ENCODE measurements at places on chromosomes 1 and 21.
A peak's percentile ranks its signal among the peaks of the same experiment; 100 is the strongest.

GRCh38 chr1:171890131-171890530 lies 48.8 kb downstream of the DNM3 start:
- no peak for DNase-seq

DNA sequence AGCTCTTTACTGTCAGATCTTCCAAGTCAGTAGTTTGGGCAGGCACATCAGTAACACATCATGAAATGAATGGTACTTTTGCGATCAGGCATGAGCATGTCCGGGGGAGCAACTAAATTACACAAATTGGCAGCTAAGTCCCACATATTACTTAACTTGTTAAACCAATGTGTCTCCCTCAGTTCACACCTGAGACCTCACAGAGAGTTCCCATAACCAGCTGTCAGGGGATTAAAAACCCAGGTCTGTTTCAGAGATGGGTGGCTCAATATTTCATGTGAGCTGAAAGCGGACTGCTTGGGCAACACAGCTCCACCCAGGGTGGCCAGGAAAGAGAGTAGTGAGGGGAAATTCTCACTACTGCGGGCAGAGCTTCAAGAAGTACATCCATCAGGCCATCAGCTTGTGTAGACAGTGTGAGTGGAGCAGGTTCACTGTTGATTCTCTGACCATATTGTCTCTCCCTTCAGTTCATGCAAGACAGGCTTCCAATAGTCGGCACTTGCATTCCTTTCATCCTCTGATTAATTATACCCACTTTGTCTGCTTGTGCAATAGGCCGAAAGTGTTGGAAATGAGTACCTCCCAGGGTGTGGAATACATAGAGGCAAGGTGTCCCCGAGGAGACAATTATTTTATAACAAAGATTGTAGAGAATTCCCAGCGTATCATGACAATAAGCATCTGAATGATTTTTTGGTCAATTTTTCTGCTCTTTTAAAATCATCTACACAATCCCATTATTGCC lies 139.9 kb downstream of the PTGER3 start:
- no peak for DNase-seq

DNA sequence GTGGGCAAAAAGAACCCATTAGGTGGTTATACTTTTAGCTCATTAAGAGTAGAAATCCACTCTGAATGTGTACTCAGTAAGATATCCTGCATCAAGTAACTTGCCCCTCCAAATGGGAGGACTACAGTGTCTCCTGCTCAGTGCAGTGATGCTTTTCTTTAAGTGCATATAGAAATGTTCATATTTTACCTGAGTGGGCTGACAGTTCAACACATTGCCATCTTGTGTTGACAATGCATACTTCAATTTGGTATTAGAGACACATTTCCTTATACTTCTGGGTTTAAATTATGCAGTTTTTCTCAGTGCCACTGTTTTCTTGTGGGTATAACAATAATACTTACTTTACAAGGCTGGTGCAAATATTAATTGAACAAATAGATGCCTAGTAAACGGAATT lies 318.6 kb upstream of the TMPRSS15 start:
- no peak for DNase-seq

DNA sequence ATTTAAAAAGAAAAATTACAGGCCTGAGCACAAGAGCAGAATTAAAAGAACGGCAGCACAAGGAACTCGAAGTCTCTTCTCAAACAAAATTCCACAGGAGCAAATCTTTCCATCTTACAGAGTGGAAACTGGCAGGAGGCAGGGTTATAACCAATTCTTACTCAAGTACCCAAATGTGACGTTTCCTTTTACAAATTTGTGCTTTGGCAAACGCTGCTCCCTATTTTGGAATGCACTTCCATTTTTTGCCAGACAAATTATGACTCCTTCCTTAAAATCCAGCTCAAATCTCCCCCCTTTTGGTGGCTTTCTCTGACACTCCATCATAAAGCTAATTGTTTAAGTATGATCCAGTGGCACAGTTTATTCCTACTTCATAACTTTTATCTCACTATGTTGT lies 7.8 kb downstream of the ERI3 start:
- peak; percentile 37 for DNase-seq

DNA sequence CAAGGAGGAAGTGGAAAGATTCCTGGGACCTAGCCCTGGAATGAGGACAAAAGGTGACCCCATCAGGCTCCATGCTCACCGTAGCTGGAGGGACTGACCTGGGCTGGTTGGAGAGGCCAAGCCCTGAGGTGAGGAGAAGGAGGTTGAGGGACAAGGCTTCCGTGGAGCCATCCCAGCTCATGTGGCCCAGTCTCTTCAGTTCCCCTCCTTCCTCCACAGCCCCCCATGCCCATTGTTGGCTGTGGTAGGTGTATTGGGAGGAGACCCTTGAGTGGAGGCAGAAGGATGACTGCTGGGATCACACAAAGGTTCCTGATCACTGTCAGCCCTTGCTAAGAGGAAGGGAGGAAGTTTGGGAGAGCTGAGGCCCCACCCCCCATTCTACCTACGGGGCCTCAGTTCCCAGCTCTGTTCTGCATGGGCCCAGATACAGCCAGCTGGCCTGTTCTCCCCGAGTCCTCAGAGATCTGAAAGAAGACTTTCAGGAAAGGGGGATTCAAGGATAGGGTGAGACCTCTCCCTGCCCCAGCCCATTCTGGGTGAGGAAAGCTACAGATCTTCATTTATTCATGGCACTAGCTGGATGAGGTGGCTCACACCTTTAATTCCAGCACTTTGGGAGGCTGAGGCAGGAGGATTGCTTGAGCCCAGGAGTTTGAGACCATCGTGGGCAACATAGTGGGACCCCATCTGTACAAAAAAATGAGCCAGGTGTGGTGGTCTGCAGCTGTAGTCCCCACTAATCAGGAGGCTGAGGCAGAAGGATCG lies 17.3 kb downstream of the RHBG start:
- no peak for DNase-seq

DNA sequence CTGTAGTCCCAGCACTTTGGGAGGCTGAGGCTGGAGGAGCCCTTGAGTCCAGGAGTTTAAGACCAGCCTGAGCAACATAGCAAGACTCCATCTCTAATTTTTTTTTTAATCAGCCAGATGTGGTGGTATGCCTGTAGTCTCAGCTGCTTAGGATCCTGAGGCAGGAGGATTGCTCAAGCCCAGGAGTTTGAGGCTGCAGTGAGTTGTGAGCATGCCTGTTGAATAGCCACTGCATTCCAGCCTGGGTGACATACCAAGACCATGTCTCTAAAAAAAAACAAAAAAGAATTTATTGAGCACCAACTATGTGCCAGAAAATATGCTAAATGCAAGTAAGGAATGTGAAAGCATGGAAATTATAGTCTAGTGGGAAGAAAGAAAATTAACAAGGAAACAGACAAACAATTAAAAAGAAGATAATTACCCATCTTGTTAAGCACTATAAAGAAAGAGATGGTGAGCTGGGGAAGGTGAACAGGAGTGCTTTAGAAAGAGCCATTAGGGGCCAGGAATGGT lies 104.0 kb upstream of the ZNF678 start:
- peak; percentile 10 for DNase-seq

DNA sequence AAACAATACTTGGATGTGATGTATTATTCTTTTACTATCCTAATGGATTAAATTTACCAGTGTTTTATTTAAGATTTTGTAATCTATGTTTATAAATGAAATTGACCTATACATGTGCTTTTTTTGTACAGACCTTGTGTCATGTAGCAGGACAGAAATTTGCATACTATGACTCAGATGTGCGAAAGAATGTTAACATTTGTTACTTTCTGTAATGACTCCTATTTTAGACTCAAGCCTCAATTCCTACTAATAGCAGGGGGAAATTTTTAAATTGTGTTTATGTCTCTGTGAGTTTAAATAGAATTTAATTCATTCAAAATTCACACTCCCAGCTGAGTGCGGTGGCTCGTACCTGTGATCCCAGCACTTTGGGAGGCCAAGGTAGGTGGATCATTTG lies 21.8 kb upstream of the RIMKLA start:
- no peak for DNase-seq

GRCh38 chr1:26998429-26999300 lies 5.2 kb downstream of the TRNP1 start:
- DNase-seq: peak; percentile 61

GRCh38 chr1:70554341-70554740 lies 143.3 kb downstream of the CTH start:
- DNase-seq: peak; percentile 14

GRCh38 chr1:228747301-228747935 lies 12.1 kb downstream of the RHOU start:
- no peak for DNase-seq

GRCh38 chr1:191702124-191702523 lies 456.1 kb upstream of the RGS18 start:
- no peak for DNase-seq

GRCh38 chr1:248593226-248593625 lies 4.3 kb downstream of the OR2T10 start:
- no peak for DNase-seq

DNA sequence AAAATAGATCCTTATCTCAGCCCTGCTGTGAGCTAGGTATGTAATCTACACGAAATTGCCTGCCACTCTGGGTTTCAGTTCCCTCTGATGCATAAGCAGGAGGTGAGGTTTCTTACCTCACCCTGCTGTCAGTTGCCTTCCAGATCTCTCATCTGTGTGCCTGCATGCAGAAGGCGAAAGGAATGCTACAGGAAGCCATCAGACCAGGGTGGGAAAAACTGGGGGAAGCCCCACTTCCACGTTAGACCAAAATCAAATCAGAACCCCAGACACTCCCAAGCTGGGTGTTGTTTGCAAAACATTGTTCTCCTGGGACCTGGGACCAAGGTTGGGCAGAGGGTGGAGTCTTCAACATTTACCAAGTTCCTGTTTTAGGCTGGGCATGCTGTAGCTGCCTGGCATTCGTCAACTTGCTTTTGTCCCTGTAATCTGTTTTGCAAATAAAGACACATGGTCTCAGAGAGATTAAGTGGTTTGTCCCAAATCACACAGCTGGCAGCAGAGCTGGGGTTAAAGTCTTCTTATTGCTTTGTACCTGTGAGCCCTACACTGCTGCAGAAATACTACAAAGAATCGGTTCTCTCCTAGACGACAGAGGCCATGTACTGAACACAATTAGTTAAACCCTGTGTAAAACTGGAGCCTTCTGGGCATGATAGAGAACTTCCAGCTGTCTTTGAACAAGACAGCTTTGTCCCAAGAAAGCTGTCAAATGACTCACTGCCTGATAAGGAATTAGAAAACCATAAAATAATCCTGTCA lies 389.7 kb upstream of the RUNX1 start:
- DNase-seq: no peak

DNA sequence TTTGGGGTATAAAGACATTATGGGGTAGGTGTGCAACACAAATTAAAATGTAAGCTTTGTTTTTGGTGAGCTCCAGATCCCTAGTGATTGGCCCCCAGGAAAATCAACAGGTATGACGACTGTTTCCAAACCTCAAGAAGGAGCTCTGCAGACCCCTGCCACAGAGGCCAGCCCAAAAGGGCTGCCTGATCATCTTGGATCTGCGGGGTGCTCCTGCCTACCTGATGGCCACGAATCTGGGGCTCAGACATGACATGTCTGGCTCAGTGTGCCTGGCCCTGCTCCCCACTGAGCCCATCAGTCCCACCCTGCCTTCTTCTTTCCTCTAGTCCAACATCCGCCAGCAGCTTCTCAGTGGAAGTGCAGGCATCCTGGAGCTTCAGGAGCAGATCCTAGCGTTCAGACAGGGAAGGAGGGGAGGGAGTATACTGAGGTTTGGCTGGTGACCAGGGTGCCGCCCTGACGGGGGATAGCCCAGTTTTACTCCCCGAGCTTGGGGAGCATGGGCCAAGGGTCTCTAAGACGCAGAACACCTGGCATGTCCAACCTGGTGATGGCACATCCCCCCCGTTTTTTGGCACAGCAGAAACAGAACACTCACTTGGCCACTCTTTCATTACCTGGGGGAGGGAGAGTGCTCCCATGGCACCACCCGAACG lies 31.8 kb downstream of the ZNF496 start:
- DNase-seq: no peak

All from fibroblast of skin of right quadriceps (primary cell).